SJSA1 (cell line): ENCODE measurements at places on chromosomes 6 and 20.

GRCh38 chr6:110034667-110035036 is 56.5 kb downstream of the GPR6 start:
- no peak for DNase-seq

DNA sequence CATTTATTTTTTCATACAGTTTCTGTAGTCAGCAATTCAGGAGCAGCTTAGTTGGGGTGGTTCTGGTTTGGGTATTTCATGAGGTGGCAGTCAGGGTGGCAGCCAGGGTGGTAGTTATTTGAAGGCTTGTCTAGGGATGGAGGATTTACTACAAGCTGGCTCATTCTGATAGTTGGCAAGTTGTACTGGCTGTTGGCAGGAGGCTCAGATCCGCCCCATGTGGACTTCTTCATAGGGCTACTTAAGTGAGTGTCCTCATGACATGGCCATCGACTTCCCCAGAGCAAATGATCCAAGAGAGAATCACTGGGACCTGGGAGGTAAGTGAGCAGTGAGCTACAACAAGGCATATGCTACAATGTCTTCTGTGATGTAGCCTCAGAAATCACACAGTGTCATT is 22.4 kb upstream of the CDKAL1 start:
- no peak for DNase-seq

DNA sequence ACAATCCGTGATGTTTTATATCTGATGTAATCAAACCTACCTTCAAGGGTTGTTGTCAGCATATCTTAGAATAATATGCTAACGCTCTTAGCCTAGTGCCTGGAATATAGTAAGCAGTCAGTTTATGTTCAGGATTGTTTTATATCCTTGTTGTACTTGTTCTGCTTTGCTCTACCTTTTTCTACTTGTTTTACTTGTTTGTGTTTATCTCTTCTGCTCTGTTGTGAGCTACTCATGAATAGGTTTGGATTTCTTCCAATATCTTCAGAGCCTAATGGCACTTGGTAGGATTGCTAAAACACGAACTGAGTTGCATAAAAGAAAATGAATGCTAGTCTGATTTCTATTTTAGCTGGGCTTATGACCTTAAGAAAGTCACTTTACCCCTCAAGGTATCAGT is 40.1 kb downstream of the DNAH8 start:
- DNase-seq: no peak

- no peak for DNase-seq
Observed at GRCh38 chr20:37567671-37568588, 40.3 kb upstream of the BLCAP start.

GRCh38 chr6:3754776-3755175 is 3.3 kb upstream of the PXDC1 start:
- DNase-seq: no peak

- no peak for DNase-seq
Observed at GRCh38 chr6:15500078-15500740, 162.6 kb downstream of the DTNBP1 start.

GRCh38 chr6:129280749-129281148 is 397.8 kb downstream of the LAMA2 start:
- DNase-seq: no peak

- no peak for DNase-seq
Observed at GRCh38 chr20:20371083-20371482, 3.2 kb downstream of the INSM1 start.

DNA sequence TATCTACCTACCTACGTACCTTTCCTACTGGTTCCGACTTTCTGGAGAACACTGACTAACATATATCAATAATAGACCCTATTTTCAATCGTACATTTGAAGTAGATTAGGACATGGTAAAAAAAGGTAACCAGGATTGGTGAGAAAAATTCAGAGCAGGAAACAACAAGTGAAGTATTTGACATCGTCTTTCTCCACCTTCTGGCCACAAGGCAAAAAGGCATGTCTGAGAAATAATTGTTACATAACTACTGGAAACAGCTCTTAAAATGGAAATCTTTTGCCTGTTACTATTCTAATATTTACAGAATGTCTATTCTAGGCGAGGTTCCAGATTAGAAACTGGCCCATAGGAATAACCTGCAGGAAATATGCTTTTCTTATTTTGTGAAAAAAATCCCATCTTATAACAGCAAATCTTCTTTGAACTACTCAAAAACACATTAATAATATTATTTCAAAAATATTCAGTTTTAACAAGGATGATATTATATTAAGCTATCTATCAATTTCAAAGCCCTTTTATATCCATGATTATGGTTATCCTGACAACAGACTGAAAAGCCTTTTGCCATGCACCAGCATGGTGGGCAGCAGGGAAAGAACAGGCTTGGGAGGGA is 80.8 kb downstream of the RCAN2 start:
- no peak for DNase-seq

DNA sequence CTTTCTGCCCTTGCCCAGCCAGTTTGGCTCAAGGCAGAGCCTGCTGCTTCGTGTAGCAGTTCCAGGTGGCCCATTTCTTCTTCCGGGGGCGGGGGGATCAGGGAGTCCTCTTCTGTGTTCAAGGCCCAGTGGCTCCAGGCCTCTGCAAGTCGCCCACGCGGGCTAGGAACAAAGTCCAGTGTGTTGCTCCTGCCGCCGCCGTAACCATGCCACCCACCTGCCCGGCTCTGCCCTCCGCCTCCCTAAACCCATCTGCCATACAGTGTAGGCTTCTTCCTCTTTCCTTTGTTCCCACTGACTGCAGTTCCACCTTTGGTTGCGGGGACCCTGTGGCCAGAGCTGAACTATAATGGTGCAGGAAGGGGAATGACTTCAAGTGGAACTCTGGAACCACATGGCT is 43.9 kb upstream of the SRF start:
- no peak for DNase-seq

DNA sequence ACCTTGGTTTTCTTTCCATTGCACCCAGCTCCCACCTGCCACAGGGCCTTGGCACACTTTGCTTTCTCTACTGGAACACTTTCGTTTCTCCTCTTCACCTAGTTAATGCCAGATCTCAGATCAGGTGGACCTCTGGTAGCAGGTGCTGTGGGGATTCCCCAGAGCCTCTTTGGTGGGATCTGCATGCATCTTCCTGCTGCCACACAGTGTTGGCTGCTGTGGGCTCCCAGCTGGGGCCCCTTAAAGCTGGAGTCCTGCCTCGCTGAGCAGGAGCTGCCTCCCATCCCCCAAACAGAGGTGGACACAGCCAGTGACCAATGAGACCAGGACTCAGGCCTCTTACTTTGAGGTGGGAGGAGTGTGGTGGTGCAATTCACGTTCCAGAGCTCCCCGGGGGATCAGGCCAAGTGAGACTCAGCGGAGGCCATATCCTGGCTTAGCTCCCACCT is 28.4 kb downstream of the CEBPB start:
- no peak for DNase-seq

DNA sequence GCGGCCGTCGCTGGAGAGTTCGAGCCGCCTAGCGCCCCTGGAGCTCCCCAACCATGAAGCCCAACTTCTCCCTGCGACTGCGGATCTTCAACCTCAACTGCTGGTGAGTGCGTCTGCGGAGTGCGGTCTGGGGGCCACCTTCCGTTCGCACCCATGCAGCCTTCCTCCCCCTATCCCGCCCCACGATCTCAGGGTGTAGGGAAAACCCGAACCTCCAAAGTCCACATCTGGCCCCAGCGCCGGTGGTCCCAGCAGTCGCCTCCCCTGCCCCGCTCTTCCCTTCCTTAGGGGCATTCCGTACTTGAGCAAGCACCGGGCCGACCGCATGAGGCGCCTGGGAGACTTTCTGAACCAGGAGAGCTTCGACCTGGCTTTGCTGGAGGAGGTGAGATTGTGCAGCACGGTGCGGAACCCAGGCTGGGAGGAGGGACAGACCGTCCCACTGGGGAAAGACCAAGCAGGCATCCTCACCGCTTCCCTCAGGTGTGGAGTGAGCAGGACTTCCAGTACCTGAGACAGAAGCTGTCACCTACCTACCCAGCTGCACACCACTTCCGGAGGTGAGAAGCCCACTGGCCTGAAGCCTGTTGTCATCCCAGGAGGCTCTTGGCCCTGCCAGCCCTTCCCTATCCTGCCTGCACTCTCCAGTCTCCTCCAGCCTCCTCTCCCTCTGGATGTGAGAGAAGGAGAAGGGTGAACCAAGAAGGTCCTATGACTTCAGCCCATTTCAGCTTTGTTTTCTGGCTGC is 719 bp downstream of the SMPD2 start:
- no peak for DNase-seq

GRCh38 chr6:27019651-27020552 is 227.6 kb upstream of the PRSS16 start:
- DNase-seq: peak; percentile 89

- DNase-seq: no peak
Observed at GRCh38 chr6:26252077-26252472, 112.9 kb upstream of the BTN3A2 start.

GRCh38 chr6:156406099-156406498 is 371.1 kb upstream of the ARID1B start:
- DNase-seq: no peak

DNA sequence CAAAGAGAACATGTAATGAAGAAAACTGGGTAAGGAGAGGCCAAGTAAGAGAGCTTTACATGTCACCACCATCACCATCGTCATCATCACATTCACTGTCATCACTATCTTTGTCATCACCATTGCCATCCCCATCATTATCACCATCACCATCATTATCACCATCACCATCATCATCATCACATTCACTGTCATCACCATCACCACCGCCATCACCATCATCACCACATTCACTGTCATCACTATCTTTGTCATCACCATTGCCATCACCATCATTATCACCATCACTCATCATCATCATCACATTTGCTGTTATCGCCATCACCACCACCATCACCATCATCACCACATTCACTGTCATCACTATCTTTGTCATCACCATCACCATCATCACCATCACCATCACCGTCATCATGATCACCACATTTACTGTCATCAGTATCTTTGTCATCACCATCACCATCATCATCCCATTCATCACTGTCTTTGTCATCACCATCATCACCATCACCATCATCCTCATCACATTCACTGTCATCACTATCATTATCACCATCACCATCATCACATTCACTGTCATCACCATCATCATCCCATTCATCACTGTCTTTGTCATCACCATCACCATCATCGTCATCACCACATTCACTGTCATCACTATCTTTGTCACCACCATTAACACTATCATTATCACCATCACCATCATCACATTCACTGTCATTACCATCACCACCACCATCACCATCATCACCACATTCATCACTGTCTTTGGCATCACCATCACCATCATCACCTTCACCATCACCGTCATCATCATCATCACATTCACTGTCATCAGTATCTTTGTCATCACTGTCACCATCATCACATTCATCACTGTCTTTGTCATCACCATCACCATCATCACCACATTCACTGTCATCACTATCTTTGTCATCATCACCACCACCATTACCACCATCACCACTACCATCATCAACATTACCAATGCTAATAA is 172.3 kb downstream of the ERMARD start:
- DNase-seq: no peak

GRCh38 chr6:125930765-125931418 is 25.7 kb upstream of the HINT3 start:
- no peak for DNase-seq

DNA sequence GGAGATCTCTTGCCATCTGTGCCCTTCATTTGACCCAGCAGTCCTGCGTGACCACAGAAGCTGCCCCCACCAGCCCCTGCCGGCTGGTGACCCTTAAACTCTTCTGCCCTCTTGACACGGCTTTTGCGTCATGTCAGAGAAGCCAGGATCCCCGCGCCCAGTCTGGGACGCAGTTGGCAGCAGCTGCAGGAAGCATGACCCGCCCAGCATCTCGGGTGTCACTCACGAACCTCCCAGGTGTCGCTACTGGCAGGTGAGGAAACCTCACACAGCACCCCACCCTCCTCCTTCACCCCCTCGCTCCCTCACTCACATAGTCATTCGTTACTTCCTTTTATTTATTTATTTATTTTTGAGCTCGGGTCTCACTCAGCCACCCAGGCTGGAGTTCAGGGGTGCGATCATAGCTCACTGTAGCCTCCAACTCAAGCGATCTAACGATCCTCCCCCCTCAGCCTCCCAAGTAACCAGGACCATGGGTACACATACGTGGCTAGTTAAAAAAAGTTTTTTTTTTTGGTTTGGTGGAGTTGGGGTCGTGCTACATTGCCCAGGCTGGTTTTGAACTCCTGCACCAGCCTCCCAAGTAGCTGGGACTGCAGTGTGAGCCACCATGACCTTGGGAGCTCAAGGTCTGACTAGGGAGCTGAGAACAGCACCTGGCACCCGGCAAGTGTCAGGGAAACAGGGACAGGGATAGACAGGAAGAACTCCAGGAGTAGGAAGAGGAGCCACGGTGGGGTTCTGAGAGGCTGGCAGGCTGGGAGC is 14.1 kb upstream of the SPDEF start:
- no peak for DNase-seq

DNA sequence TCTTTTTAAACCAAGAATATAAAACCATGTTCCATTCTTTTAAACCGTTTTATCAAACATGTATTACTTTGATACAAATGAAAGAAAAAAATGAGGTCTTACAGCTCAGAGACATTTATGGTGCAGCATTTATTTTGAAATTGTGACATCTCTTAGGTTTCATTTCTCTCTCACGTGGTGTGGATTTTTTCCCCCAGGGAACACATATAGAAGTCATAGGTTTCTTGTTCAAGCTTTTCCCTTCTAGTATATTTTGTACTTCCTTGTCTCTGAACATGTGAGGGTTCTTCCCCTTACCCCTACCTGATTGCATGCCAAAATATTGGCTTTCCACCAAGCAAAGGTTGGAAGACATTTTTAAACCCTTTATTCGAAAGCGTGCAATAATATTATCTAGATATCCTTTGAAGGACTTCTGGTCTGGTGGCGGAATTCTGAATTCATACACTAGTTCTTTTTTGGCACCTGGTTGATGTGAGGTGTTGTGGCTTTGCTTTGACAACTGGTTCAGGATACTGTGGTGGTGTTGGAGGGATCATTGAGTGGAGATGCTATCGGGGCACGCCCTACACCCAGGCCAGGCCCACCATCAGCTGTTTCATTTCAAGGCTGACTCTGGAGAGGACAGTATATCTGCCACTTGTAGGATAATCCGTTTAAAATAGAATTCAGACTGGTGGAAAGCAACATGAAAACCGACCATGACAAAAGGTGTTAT is 5.6 kb upstream of the FAM50B start:
- DNase-seq: no peak

GRCh38 chr6:3844097-3844463 is 5.1 kb upstream of the FAM50B start:
- no peak for DNase-seq

GRCh38 chr20:4130404-4131189 is 115.2 kb upstream of the RNF24 start:
- peak; percentile 78 for DNase-seq
